Stimulated activated CD4-positive, alpha-beta T cell treated with anti-CD3 and anti-CD28 coated beads, Interleukin-1b, Interleukin-23, amount 100 ng/mL, for 1 hour (primary cell): ENCODE measurements at places on chromosomes 13 and 19.

GRCh38 chr13:20779405-20779804 is 5.6 kb upstream of the EEF1AKMT1 start:
- DNase-seq = no peak

- DNase-seq = no peak
These were observed 367.2 kb downstream of the DNAJC15 start for GRCh38 chr13:43390619-43391018.

GRCh38 chr13:99614465-99614885 is 113.2 kb downstream of the TM9SF2 start:
- DNase-seq = no peak

- no peak for DNase-seq
These were observed 3.3 kb upstream of the IGFL2 start for GRCh38 chr19:46144756-46145155.

DNA sequence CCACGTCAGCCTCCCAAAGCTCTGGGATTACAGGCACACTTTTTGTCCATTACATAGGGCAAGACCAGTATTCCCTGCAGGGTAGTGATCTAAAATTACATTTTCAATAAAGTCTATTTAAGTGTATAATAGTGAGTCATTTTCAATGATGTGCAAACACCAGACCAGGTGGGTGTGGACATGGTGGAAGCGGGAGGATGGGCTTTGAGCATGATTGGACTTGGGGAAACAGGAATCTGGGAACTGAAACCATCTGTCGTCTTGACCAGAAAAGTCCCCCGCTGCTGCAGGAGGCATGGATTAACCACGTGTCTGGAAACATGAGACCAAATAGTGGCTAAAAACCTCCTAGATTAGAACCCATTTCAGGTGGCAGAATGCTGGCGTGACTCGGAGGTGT is 4.9 kb downstream of the FXYD3 start:
- no peak for DNase-seq

DNA sequence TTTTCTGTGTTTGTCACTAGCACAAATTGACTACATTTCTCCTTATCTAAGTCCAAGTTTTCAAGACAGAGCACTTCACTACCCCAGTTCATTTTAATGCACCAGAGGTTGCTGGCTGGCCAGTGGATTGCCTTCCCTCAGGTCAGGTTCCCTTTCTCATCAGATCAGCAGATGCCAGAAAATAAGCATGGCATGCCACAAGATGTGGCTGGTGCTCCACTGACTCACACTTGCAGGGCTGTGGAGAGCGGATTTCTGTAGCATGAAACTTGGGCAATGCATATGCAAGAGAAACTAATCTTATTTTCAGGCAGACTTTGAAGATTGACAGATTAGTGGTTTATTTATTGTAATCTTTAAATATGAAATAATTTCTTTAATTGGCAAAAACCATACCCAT is 79.5 kb downstream of the RUBCNL start:
- DNase-seq = no peak

DNA sequence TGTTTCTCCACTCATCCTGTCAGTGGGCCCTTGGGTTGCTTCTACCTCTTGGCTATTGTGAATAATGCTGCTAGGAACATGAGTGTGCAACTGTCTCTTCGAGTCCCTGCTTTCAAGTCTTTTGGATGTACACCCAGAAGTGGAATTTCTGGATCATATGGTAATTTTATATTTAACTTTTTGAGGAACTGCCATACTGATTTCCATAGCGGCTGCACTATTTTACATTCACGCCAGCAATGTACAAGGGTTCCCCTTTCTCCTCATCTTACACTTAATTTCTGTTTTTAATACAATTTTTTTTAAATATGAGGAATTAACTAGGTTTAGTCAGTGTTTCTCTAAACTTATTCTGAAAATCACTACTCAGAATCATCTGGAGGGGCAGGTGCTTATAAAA is 24.2 kb upstream of the SLC46A3 start:
- no peak for DNase-seq

DNA sequence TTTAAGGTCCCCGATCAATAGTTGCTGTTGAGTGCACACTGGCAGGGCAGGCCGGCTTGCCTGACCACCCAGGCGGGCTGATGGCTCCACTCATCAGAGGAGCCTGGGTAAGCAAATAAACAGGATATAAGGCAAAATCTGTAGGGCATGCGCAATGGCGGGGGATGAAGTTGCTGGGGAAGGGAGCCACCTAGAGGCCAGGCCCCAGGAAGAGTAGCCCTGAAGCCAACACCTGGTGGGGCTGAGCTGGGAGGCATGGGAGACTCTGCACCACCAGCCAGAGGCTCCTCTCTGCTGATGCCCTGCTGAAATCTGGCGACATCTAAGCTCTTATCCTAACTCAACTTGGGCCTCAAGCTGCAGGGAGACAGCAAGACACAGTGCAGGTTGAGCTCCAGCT is 324.3 kb downstream of the ZNF536 start:
- DNase-seq = no peak

GRCh38 chr13:110499621-110500281 is 61.8 kb downstream of the RAB20 start:
- DNase-seq = no peak

- DNase-seq = no peak
These were observed 23.0 kb upstream of the MIER2 start for GRCh38 chr19:367561-367960.

GRCh38 chr19:11261431-11261970 is 823 bp downstream of the DOCK6 start:
- DNase-seq = no peak

GRCh38 chr13:41610404-41610803 is 153.1 kb downstream of the RGCC start:
- no peak for DNase-seq

DNA sequence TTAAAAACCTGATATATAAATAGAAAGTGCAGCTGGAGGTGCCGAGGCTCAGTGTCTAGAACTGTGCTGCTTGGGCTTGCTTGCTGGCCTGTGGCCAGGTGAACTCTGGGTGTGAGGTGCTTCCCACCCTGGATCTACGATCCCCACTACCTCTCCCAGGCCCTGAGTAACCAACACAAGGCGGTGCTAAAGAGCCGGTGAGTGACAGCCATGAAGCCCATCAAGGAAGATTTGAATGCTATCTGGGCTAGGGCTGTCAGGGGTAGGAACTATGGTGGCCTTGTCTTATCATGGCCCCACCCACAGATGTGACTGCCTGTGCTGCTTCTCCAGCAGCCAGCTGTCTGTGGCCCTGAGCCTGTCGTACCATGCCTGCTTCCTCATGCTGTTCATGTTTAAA is 25.6 kb upstream of the ZNF91 start:
- no peak for DNase-seq

DNA sequence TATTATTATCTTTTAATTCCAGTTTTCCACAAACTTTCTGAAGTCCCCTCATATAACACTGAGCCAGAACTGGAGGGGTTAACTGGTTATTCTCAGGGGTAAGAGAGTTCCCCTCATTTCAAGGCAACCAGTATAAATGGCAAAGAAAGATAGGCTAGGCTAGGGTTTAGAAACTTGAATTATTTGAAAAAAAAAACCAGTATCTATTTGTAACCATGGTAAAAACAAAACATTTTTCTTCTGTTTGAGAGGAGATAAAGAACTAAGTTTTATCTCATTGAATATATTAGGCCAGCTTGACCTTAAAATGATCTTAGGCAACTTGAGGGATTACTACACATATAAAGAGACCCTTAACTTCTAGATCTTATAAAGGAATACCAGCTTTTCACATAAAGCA is 19.6 kb downstream of the SUPT20H start:
- DNase-seq = no peak
